ENCODE measurements at places on chromosomes 3 and 15. TPM values are rescaled to one million over a fixed set of nuclear protein-coding genes. Genes with fewer than 3 reads are reported as not detected.

GOLGA8O gene
- polyA plus RNA-seq: 0.36 TPM

GRCh38 chr15:70284438-70285214 is 186.9 kb upstream of the TLE3 start:
- H3K36me3 ChIP-seq: no peaks in the 10 kb centered on the region
- H3K27me3 ChIP-seq: no peaks in the 10 kb centered on the region
- DNase-seq: no peak
- H3K4me1 ChIP-seq: no peaks in the 10 kb centered on the region
- H3K4me3 ChIP-seq: no peak overlapping the region

GRCh38 chr15:55481842-55482241 is 26.2 kb downstream of the DNAAF4 start:
- H3K27me3 ChIP-seq: no peaks in the 10 kb centered on the region
- no peak overlapping the region for H3K4me3 ChIP-seq
- H3K4me1 ChIP-seq: no peaks in the 10 kb centered on the region

DNA sequence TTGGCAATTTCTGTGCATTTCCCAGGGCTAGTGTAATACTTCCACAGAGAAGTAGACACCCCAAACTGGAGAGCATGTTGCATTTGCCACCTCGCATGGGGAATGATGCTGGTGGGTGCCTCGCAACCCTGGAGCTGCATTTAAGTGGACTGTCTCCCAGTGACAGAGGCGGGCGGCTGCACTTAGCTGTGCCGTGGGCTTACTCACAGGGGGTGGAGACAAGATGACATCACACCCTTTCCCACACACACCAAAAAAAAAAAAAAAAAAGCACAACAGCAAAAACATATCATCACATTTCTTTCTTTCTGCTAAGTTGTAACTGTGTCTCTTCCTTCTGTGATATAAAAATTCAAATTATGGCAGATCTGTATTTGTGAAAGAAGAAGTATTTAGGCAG is at the start of gene ABI3BP:
ABI3BP (minus strand) TSS at position 113 of the 400 bp plus-strand sequence; CDS start at position 76, 37 bp downstream.
- peaks cover 25% of the 10 kb centered on the region for H3K4me1 ChIP-seq
- H3K27ac ChIP-seq: peak within 1 kb of the TSS; percentile 77
- peak; percentile 93 for DNase-seq
- no peaks in the 10 kb centered on the region for H3K27me3 ChIP-seq
- peak within 1 kb of the TSS; percentile 51 for H3K4me3 ChIP-seq

- peaks cover 13% of the 10 kb centered on the region for H3K4me1 ChIP-seq
- no peaks in the 10 kb centered on the region for H3K36me3 ChIP-seq
- peak overlapping the region; percentile 87 for H3K27ac ChIP-seq
Observed at GRCh38 chr15:79896131-79896633, 632 bp downstream of the MTHFS start.

ERICH6 gene
- polyA plus RNA-seq: not detected

DNA sequence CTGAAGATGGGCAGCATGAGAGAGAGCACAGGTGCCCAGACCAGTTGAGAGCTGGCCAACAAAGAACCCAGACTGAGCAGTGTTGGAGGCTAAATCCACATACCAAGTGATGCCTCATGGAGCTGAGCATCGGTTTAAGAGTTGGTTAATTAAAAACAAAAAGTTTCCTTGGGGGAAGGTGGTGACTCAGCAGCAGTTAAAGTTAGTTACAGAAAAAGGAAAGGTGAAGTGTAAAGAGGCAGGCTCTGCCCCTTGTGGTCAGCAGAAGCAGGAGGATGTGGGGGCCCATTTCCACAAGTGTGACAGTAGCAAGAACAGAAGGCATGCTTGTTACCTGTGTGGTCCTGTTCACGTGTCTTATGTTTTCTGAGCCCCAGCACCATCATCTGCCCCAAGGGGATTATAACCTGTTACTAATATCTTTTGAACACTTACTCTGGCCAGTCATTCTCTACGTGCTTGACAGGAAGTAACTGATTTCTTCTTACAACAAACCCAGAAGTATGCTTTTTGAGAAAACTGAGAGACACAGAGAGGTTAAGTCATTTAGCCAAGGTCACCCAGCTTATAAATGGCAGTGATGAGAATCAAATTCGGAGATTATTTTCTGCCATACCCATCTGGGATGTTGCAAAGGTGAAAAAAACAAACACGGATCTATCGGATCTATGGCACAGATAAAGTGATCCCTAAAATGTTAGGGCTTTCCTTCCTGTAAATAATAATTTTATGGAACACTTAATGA is 91.0 kb downstream of the EPHB1 start:
- no peaks in the 10 kb centered on the region for H3K36me3 ChIP-seq
- DNase-seq: no peak
- no peaks in the 10 kb centered on the region for H3K4me1 ChIP-seq
- H3K4me3 ChIP-seq: no peak overlapping the region

GRCh38 chr3:142958707-142959106 is 4.8 kb downstream of the PAQR9 start:
- peaks cover 66% of the 10 kb centered on the region for H3K27me3 ChIP-seq
- H3K4me1 ChIP-seq: peaks cover 6% of the 10 kb centered on the region
- DNase-seq: no peak
- no peak overlapping the region for H3K4me3 ChIP-seq
- H3K27ac ChIP-seq: no peak overlapping the region

PEX5L gene
- not detected for polyA plus RNA-seq

CPN2 gene
- polyA plus RNA-seq: 0.01 TPM

- H3K27me3 ChIP-seq: no peaks in the 10 kb centered on the region
- H3K4me3 ChIP-seq: no peak overlapping the region
- H3K27ac ChIP-seq: no peak overlapping the region
- H3K36me3 ChIP-seq: no peaks in the 10 kb centered on the region
- no peak for DNase-seq
- no peaks in the 10 kb centered on the region for H3K4me1 ChIP-seq
Observed at GRCh38 chr3:150727653-150728502, 24.2 kb upstream of the ERICH6 start.

DNA sequence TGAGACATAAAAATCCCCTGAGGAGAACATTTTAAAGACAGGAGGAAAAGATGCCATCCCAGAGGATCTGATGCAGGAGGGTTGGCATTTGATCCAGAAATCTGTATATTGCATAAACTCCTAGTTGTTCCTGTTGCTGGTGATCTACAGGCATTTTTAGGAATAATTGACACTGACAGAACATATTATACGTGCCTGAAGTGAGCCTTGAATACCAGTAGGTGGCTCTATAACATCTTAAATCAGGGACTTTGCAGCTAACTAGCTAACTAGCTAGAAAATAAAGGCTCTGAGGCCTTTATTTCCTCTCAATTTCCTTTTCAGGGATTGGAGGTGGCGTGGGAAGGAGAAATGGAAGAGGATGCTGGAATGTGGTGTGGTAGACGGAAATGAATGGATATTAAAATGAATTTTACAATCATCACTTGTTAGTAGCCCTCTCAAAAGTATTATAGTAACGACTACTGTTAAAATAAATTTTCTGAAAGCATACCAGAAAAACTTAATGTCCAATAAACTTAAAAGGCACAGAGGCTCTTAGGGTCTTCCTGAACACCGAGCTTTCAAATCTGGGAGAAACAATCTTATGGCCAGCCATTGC is 73.8 kb upstream of the ZBED2 start:
- DNase-seq: no peak
- H3K27ac ChIP-seq: no peak overlapping the region
- H3K27me3 ChIP-seq: no peaks in the 10 kb centered on the region
- H3K4me1 ChIP-seq: no peaks in the 10 kb centered on the region
- no peak overlapping the region for H3K4me3 ChIP-seq

ITIH1 gene
- 0.85 TPM for polyA plus RNA-seq
